Dorsolateral prefrontal cortex (tissue), 122 donors: ENCODE measurements at places on chromosomes 11 and 22.

DNA sequence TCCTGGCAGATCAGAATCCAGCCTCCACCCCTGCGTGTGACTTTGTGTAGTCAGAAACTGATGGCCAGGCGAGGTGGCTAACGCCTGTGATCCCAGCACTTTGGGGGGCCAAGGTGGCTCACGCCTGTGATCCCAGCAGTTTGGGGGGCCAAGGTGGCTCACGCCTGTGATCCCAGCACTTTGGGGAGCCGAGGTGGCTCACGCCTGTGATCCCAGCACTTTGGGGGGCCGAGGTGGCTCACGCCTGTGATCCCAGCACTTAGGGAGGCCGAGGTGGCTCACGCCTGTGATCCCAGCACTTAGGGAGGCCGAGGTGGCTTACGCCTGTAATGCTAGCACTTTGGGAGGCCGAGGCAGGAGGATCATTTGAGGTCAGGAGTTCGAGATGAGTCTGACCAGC is 5.2 kb downstream of the NCAPH2 start:
- no peak for DNase-seq

GRCh38 chr11:61586792-61587430 is 6.0 kb upstream of the SYT7 start:
- no peak for DNase-seq

DNA sequence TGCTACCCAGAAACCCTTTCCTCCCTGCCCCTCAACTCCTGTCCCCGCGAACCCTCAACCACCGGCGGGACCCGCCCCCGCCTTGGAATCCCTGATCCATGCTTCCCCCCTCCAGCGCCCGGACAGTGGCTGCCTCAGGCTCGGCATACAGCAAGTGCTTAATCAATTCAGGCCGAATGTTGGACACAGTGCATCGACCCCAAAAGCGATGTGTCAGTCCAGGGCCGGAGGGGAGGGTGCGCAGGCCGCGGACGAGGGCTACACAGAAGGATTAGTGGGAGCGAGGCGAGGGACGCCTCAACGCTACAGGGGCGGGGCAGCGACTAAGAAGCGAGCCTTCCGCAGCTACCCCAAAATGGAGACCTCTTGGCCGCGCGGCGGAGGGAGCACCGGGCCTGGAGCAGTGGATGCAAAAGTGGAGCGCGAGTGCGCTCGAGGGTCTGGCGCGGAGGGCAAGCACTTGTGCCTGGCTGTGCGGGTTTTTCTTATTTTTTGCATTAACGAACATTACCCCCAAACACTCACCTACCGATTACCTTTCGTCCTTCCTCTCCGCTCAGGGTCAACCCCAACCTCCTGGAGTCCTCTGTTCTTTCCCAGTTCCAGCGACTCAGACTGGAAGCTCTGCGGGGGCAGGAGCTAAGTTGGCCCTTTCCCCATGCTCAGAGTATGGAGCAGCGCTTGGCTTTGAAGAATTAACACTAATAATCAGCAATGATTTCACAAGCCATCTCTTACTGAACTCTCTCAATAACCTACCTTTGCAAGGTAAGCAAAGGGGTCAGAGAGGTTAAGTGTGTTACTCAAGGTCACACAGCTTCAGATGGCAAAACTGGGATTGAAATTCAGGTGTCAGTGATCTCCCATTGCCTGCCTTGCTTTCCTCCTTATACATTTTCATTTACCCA is 30.0 kb upstream of the WNT11 start:
- peak; percentile 47 for DNase-seq

DNA sequence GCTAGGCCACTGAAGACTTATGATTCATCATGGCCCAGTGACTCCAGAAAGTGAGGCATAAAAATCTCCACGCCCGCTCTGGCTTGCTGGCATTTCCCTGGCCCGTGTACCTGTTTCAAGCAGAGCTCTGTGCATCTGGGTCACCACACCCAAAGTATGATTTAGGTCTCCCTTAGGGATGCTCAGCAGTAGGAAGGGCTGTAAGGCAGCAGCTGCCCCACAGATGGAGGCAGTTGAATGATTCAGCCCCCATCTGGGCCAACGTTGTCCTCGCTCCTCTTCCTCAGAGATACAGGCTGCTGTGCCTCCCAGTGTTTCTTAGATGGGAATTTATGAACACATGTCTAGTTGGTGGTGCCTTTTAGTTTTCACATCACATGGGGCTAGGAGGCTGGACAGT is 21.6 kb downstream of the GPR83 start:
- DNase-seq: no peak
